Activated T-helper 9 cell treated with anti-CD3 and anti-CD28 coated beads, Interleukin-2, amount 50 U/mL, for 16 hours (primary cell): ENCODE measurements at places on chromosomes 3 and 15.

GRCh38 chr15:62122249-62122648, 42.8 kb downstream of the C2CD4B start:
- DNase-seq = no peak

GRCh38 chr15:83115831-83116565, 8.6 kb downstream of the TM6SF1 start:
- no peak for DNase-seq

DNA sequence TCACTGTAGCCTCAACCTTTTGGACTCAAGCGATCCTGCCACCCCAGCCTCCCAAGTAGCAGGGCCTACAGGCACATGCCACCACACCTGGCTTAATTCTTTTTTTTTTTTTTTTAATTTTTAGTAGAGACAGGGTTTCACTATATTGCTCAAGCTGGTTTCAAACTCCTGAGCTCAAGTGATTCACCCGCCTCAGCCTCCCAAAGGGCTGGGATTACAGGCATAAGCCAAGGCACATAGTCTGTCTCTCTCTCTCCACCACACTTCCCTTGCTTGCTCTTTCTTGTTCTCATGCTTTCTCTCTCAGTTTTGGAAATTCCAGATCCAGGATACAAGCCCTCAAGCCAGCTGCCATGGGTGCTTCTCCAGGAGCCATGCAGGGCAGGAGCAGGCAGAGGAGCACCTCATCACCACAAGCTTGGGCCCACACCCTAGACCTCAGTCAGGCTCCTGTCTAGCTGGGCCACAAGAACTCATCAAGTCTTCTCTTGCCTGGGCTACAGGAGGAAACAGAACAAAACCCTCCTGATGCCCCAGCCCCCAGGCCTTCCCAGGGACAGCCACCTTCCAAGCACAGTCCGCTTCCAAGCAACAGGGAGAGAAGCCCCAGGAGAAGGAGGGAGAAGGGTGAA, 145.3 kb upstream of the LPP start:
- no peak for DNase-seq

GRCh38 chr3:140765246-140765645, 87.4 kb downstream of the TRIM42 start:
- no peak for DNase-seq

GRCh38 chr3:5238545-5238944, 51.0 kb downstream of the EDEM1 start:
- no peak for DNase-seq

DNA sequence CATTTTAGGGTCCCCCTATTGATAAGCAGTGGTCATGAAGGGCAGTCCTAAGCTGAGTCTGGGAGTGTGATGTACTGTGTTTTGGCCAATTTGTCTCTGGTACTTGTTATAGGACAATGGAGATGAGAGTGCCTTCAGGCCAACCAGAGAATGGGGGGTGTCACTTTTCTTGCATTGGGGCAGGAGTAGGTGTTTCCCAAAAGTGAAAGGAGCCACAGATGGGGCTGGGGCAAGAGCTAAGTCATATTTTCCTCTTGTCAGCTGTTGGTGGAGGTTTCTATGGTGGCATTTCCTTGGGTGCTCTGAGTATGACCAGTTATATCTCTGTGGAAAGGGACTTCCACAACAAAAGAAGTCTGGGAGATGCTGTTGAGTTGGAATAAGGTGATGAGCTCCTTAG, 24.7 kb upstream of the BSN start:
- DNase-seq = no peak
